ENCODE measurements at places on chromosomes 13 and 19.

GRCh38 chr13:89150362-89150761 lies 1479.2 kb downstream of the SLITRK5 start:
- DNase-seq, result no peak

GRCh38 chr19:40284251-40284500 lies 969 bp downstream of the AKT2 start:
- DNase-seq, result no peak

- DNase-seq, result peak; percentile 90
These were observed at the start of gene ZNF253 for GRCh38 chr19:19865750-19866610. Gene ZNF253, plus strand, starts transcription at chr19:19865882. Its CDS starts 115 bp downstream, at chr19:19865997.

- peak; percentile 9 for DNase-seq
These were observed 1.0 kb downstream of the IFT88 start for GRCh38 chr13:20567881-20568528.

GRCh38 chr13:26698392-26699196 lies 62.0 kb downstream of the GPR12 start:
- DNase-seq, result peak; percentile 67

DNA sequence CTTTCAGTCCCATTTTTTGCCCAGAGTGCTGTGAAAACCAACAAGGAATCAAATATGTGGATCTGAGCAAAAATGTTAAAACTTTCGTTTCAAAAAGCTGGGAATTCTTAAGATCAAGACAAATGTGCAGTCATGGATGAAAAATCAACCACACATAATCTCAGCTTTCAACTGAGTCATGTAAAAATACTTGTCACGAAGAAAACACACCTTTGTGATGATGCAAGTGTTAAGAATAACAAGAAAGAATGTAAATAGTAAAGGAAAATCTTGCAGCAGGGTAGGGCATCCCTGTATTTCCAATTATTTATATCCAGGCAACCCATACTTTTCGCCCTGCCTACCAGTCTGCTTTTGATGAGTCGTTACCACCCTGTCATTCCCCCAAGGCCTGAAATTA lies 27.4 kb upstream of the DCLK1 start:
- no peak for DNase-seq

DNA sequence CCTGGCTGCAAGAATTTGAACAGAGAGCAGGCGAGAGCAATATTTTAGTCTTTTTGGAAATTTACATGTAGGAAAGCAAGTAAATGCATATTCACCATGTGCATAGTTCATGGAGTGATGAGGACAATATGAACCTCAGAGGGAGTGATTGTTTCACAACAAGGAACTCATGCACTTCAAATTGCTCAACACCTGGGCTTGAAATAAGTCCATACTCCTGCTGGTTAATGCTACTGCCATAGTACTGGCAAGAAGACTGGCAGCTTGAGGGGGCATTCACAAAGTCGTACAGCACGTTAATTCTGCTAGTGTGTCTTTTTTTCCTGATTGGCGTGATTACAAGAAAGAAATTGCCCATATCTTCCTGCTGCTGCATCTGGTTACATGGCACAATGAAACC lies 267.6 kb downstream of the PCDH17 start:
- no peak for DNase-seq

GRCh38 chr13:47499358-47500150 lies 501.5 kb downstream of the SUCLA2 start:
- no peak for DNase-seq

DNA sequence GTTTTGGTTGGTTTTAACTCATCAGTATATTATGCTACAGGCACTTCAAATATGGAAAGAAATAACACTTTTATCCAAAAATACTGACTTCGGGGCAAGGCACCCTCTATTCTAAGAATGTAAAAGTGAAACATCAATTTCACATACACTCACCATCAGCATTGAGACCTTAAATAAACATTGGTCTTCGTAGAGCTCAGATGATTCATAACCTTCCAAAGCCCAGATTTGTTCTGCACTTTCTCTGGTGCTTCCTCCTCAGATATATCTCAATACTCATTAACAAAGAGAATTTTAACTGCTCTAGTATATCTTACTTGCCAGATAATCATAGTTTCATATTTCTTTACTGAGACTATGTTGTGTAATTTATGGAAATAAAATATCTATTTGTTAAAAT lies 794.3 kb downstream of the LIG4 start:
- peak; percentile 72 for DNase-seq

DNA sequence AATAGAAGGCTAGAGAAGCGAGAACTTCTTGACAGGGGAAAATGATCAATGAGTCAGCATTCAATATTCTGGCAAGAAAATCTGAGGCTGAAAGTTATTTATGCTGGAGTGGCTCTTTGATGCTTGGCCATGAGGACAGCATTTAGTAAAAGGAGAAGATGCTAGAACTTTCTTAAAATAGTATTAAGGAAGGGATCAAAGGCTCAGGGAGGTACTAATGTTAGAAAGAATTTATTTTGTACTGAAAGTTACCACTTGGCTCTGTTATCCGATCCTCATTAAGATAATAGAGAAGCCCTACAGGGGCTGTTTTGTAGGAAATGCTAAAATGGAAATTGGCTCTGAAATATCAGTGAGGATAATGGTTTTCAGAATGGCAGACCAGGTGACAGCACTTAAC lies 1774.6 kb upstream of the PCDH20 start:
- peak; percentile 36 for DNase-seq

DNA sequence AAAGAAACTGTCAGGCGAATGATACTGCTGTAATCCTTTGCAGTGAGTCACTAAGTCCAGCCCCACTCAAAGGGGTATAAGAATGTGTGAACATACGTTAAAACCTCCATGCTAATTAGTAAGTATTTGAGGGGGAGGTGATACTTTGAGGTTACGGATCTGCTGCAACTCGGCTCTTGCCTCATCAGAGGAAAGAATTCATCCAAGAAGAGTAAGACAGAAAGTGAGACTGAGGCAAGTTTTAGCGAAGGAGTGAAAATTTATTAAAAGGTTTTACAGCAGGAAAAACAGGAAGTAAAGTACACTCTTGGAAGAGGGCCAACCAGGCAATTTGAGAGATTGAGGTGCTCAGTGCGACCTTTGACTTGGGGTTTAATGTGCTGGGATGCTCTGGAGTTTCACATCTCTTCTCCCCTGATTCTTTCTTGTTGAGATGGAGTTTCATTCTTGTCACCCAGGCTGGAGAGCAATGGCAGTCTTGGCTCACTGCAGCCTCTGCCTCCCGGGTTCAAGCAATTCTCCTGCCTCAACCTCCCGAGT lies 9.8 kb downstream of the CLEC4M start:
- DNase-seq, result no peak

DNA sequence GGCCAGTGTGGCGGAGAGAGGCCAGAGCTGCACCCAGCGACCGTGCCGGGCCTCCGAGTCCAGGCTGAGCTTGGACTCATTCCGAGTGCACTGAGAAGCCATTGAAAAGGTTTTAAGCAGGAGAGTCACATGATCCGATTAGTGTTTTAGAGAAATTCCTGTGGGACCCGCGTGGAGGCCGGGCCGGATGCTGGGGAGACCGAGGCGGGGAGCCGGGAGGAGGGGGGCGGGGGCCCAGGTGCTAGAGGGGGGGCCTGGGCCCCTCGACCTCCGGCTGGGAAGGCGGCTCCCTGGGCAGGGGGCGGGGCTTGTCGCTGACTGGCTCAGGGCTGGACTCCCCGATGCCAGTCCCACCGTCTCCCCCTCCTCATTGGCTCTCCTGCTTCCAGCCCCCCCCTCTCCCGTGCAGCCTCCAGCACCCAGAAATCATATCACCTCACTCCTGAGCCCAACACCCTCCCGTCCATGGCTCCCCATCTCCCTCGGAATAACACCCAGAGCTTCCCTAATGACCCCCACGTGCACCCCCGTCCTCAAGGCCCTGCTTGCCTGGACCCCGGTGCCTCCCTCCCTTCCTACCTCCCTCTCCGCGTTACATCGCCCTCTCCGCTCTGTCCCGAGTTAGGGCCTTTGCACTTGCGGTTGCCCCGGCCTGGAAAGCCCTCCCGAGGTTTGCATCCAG lies 5.2 kb upstream of the ZNF579 start:
- DNase-seq, result peak; percentile 80

GRCh38 chr19:35596366-35596999 lies 10.5 kb downstream of the PMIS2 start:
- DNase-seq, result no peak

DNA sequence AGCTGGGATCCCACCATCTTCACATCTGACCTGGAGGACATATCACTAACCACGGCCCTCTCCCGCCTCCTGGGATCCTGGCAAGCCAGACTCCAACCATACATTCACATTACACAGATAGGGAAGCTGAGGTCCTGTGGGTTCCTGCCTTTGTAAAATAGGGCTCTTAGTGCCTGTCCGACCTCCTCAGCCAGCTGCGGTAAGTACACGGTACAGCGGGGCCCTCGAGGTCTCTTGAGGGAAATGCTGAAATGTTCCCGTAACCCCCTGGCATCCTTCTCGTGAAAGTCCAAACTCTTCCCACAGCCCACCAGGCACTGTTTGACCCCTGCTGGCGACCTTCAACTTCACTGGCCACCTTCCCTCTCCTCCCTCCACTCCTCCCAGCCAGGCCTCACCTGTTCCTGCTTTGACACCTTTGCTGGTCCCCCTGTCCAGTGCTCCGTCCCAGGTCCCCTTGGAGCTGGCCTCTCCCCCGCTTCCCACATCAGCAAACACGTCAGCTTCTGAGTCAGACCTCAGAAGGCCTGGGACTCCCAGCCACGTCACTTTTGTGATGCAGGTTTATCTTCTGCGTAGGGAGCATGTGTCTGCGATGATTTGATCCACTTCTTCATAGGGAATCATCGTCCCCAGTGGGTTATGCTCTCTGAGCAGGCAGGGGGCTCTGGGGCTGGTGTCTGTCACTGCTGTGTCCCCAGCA lies 8.8 kb upstream of the GNG7 start:
- peak; percentile 15 for DNase-seq

GRCh38 chr19:55528030-55528803 lies 8.7 kb downstream of the SBK2 start:
- DNase-seq, result no peak

DNA sequence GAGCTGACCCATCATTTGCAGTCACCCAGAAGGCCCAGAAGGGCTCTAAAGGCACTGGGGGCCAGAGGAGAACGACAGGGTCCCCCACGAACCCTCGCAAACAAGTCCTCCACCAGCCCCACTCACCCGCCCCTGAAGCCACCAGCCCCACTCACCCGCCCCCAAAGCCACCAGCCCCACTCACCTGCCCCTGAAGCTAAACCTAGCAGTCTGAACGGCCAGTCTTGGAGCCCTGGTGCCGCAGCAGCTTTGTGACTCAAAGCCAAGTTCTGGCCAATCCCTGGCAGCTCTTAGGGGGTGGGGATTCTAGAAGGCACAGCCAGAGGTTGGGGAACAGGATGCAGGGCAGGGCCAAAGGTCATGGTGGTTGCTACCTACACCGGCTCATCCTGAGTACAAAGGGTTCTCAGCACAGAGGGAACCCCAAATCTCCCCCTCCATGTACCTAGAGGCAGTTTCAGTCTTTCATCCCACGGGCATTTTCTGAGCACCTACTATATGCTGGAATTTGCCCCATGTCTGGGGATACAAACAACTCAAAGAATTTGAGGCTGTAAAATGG lies at the start of gene IQCN:
Gene IQCN, minus strand, starts transcription at position 234 of the 562 bp plus-strand sequence. CDS start 4,974 bp downstream, outside the sequence.
- no peak for DNase-seq

DNA sequence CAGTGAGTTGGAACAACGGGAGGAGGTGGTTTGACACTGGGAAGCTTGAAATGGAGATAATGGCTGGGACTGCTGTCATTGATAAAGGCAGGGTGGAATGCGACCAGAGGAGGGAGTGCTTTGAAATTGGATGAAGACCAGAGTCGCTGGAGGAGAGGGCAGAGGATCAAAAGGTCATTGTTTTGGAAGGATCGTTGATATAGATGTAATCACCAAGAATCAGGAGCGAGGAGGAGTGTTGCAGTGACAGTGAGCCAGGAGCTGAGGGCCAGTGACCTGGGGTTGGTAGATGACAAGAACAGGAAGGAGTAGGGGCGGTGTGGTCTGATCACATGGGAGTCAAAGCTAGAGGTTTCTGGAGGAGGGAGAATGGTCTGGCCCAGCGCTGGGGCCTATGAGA lies 25.3 kb downstream of the TM9SF2 start:
- DNase-seq, result no peak

DNA sequence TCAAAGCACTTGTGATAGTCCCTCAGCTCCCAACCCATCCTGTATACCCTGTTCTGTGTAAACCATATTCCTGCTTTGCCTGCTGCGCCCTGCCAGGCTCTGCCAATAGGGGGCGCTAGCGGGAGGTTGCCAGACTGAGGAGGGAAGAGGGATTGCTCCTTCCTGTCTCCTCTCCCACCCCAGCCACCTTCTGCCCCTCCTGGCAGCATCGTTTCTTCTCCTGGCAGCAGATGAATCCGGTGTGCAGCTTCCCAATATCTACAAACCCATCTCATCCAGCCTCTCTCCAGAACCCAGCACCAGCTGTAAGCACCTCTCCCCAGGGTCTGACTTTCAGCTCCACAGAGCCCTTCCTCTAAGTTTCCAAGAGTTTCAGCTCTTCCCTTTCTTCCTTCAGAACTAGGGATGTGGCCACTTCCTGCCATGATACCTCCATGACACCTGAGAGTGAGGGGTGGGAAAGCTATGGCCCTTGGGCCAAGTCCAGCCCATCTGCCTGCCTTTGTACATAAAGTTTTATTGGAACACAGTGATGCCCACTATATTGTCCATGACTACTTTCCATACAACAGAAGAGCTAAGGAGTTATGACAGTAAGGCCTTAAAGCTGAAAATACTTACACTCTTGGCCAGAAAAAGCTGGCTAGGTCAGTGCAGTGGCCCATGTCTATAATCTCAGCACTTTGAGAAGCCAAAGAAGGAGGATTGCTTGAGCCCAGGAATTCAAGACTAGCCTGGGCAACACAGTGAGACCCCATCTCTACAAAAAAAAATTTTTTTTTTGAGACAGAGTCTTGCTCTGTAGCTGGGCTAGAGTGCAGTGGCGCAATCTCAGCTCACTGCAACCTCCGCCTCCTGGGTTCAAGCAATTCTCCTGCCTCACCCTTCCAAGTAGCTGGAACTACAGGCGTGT lies 34.5 kb upstream of the ATP1A3 start:
- DNase-seq, result peak; percentile 18

- peak; percentile 41 for DNase-seq
These were observed 2.2 kb downstream of the TSC22D1 start for GRCh38 chr13:44573790-44574465.

- no peak for DNase-seq
These were observed 38.9 kb upstream of the IPO5 start for GRCh38 chr13:97914540-97914939.

- DNase-seq, result no peak
These were observed 15.7 kb downstream of the TYK2 start for GRCh38 chr19:10364644-10365043.

DNA sequence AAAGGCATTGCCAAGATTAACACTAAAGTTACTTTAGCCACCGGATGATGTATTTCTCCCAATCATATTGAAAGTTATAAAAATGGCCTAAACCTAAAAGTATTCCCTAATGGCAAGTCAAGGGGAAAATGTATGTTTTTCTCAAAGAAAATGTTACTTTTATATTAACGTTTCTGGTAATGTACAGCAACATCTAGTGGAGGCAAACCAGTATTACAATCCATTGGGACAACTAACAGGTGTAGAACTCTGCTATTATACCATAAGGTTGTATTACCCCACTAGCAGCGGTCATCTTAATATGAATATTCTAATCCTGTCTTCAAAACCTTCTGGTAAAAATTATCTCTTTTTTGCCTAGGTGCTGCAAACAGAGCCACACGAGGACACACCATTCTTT lies 69.2 kb downstream of the ZNF100 start:
- peak; percentile 4 for DNase-seq

GRCh38 chr19:10961073-10961860 lies 437 bp downstream of the SMARCA4 start:
- DNase-seq, result peak; percentile 36

- DNase-seq, result no peak
These were observed 76.9 kb downstream of the ING1 start for GRCh38 chr13:110790371-110790770.

GRCh38 chr13:112448621-112449544 lies 72.7 kb downstream of the SPACA7 start:
- DNase-seq, result no peak
